Activated naive CD8-positive, alpha-beta T cell treated with anti-CD3 and anti-CD28 coated beads, Interleukin-2, amount 10 ng/mL, durations not matched to agents 7 days and 5 days (primary cell): ENCODE measurements at places on chromosomes 1 and 21. TPM values are rescaled to one million over a fixed set of nuclear protein-coding genes. Genes with fewer than 3 reads are reported as not detected.

DNA sequence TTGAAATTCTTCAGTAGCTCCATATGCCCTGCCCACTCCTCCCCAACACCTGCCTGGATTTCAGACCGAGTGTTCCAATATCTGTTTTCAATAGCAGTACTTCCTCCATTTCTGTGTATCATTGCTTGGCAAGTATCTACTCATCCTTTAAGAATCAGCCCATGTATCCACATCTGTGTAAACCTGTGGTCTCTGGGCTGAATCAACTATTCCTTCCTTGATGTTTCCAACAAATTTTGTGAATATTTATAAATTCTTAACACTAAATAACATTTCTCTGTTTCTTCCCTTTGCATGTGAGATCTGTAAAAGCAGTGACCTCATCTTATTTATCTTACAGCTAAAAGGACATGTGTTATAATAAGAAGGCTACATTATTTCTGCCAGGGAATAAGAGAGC lies 26.0 kb upstream of the UAP1 start:
- H3K36me3 ChIP-seq: peaks cover 17% of the 10 kb centered on the region
- H3K27me3 ChIP-seq: no peaks in the 10 kb centered on the region
- H3K27ac ChIP-seq: no peak overlapping the region
- DNase-seq: no peak
- no peak overlapping the region for H3K4me3 ChIP-seq

GRCh38 chr21:32022146-32022545 lies 149.3 kb downstream of the HUNK start:
- no peaks in the 10 kb centered on the region for H3K27me3 ChIP-seq
- no peaks in the 10 kb centered on the region for H3K4me1 ChIP-seq
- H3K27ac ChIP-seq: no peak overlapping the region
- no peak for DNase-seq
- no peak overlapping the region for H3K4me3 ChIP-seq
- no peaks in the 10 kb centered on the region for H3K36me3 ChIP-seq

GRCh38 chr1:222817529-222817928 lies 2.7 kb downstream of the DISP1 start:
- no peak for DNase-seq
- no peak overlapping the region for H3K27ac ChIP-seq
- no peak overlapping the region for H3K4me3 ChIP-seq
- H3K4me1 ChIP-seq: peaks cover 18% of the 10 kb centered on the region
- H3K27me3 ChIP-seq: no peaks in the 10 kb centered on the region

DNA sequence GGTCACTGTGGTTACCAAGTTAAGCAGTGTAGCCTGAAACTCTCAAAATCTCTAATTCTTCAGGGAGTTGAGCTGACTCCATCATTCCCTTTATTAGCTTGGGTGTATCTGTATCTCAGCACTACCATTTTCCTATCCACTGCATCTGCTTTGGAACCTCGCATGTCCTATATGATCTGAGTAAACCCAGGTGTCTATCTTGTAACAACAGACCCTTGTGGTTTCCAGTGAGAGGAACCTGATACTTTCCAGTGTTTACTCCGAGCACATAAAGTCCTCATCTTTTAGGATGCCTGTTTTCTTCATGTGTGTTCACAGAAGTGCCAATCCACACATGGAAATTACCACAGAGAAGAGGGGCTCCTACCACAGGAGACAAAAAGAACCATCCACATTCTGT lies 650.4 kb downstream of the LMO4 start:
- H3K4me3 ChIP-seq: no peak overlapping the region
- H3K36me3 ChIP-seq: no peaks in the 10 kb centered on the region
- no peaks in the 10 kb centered on the region for H3K4me1 ChIP-seq
- peaks cover 8% of the 10 kb centered on the region for H3K27me3 ChIP-seq

- H3K27me3 ChIP-seq: no peaks in the 10 kb centered on the region
- H3K27ac ChIP-seq: no peak overlapping the region
- no peaks in the 10 kb centered on the region for H3K4me1 ChIP-seq
- no peak for DNase-seq
Observed at GRCh38 chr1:14421977-14422609, 176.4 kb upstream of the KAZN start.

GRCh38 chr1:87638636-87639035 lies 310.0 kb downstream of the LMO4 start:
- no peaks in the 10 kb centered on the region for H3K27me3 ChIP-seq
- H3K36me3 ChIP-seq: no peaks in the 10 kb centered on the region
- no peak overlapping the region for H3K27ac ChIP-seq
- DNase-seq: no peak
- no peak overlapping the region for H3K4me3 ChIP-seq

- no peak overlapping the region for H3K4me3 ChIP-seq
- no peak overlapping the region for H3K27ac ChIP-seq
- DNase-seq: no peak
- peaks cover 21% of the 10 kb centered on the region for H3K4me1 ChIP-seq
- H3K27me3 ChIP-seq: peaks cover 7% of the 10 kb centered on the region
- H3K36me3 ChIP-seq: peaks cover 7% of the 10 kb centered on the region
Observed at GRCh38 chr21:31370893-31371544, 27.0 kb upstream of the TIAM1 start.

- no peaks in the 10 kb centered on the region for H3K36me3 ChIP-seq
- H3K27ac ChIP-seq: no peak overlapping the region
- H3K4me3 ChIP-seq: no peak overlapping the region
- H3K4me1 ChIP-seq: peaks cover 1% of the 10 kb centered on the region
- no peak for DNase-seq
Observed at GRCh38 chr1:182164273-182164672, 102.8 kb upstream of the ZNF648 start.

Gene SEMA4A
- 9.8 TPM for total RNA-seq

Gene PGBD2
- 9.6 TPM for total RNA-seq
